ENCODE measurements at places on chromosomes 2 and 18. TPM values are rescaled to one million over a fixed set of nuclear protein-coding genes. Genes with fewer than 3 reads are reported as not detected.

PLEK gene
- total RNA-seq = not detected

DNA sequence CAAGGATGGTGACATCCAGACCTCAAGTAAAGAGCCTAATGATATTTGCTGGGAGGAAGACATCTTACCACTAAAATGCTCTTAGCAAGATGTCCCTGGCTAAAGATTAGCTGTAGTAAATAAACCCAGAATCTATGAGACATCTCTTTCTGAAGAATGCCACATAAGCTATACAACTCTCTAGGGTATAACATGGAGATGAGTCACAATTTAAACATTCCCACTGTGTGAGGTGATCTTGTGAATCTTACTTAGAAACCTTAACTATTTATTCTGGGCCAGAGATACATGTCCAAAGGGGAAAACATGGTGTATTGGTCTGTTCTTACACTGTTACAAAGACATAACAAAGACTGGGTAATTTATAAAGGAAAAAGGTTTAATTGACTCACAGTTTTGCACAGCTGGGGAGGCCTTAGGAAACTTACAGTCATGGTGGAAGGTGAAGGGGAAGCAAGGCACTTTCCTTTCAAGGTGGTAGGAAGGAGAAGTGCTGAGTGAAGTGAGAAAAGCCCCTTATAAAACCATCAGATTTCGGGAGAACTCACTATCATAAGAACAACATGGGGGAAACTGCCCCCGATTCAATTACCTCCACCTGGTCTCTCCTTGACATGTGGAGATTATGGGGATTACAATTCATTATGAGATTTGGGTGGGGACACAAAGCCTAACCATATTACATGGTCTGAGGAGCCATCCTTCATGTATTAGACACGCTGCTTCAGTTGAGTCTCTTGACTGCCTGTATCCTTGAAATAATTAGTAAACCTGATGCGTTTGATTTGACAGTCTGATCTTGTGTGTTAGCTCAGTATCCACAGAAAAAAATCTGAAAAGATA is 17.1 kb downstream of the KRCC1 start:
- no peaks in the 10 kb centered on the region for H3K4me1 ChIP-seq
- H3K36me3 ChIP-seq = peaks cover 8% of the 10 kb centered on the region
- no peaks in the 10 kb centered on the region for H3K27me3 ChIP-seq
- no peak overlapping the region for H3K4me3 ChIP-seq
- H3K27ac ChIP-seq = no peak overlapping the region
- no peak for DNase-seq

RAB6C gene
- total RNA-seq = not detected

MSTN gene
- not detected for total RNA-seq

GRCh38 chr2:174827371-174828369 is 63.4 kb upstream of the CHRNA1 start:
- no peak for DNase-seq
- H3K27me3 ChIP-seq = no peaks in the 10 kb centered on the region
- H3K4me1 ChIP-seq = peaks cover 13% of the 10 kb centered on the region
- H3K36me3 ChIP-seq = peaks cover 12% of the 10 kb centered on the region
- no peak overlapping the region for H3K4me3 ChIP-seq
- H3K27ac ChIP-seq = peak overlapping the region; percentile 19

PRKAG3 gene
- total RNA-seq = not detected

- peaks cover 13% of the 10 kb centered on the region for H3K4me1 ChIP-seq
- no peaks in the 10 kb centered on the region for H3K27me3 ChIP-seq
- H3K4me3 ChIP-seq = no peak overlapping the region
- DNase-seq = no peak
- no peak overlapping the region for H3K27ac ChIP-seq
Measured at GRCh38 chr2:48205137-48205798, 299.0 kb upstream of the FBXO11 start.

IL36B gene
- total RNA-seq = not detected

BMPR2 gene
- total RNA-seq = 15.2 TPM

- H3K4me3 ChIP-seq = no peak overlapping the region
- no peak overlapping the region for H3K27ac ChIP-seq
- no peaks in the 10 kb centered on the region for H3K36me3 ChIP-seq
- peaks cover 4% of the 10 kb centered on the region for H3K27me3 ChIP-seq
Measured at GRCh38 chr2:31236433-31237205, 2.7 kb downstream of the EHD3 start.

GRCh38 chr18:63567276-63567675 is 19.9 kb upstream of the SERPINB13 start:
- no peaks in the 10 kb centered on the region for H3K36me3 ChIP-seq
- no peaks in the 10 kb centered on the region for H3K4me1 ChIP-seq
- H3K4me3 ChIP-seq = no peak overlapping the region
- H3K27ac ChIP-seq = no peak overlapping the region
- no peaks in the 10 kb centered on the region for H3K27me3 ChIP-seq

- H3K27me3 ChIP-seq = no peaks in the 10 kb centered on the region
- no peak overlapping the region for H3K4me3 ChIP-seq
- no peaks in the 10 kb centered on the region for H3K36me3 ChIP-seq
- no peaks in the 10 kb centered on the region for H3K4me1 ChIP-seq
- H3K27ac ChIP-seq = no peak overlapping the region
Measured at GRCh38 chr2:161990741-161991140, 83.3 kb downstream of the DPP4 start.

GAREM2 gene
- 14.2 TPM for total RNA-seq

DNA sequence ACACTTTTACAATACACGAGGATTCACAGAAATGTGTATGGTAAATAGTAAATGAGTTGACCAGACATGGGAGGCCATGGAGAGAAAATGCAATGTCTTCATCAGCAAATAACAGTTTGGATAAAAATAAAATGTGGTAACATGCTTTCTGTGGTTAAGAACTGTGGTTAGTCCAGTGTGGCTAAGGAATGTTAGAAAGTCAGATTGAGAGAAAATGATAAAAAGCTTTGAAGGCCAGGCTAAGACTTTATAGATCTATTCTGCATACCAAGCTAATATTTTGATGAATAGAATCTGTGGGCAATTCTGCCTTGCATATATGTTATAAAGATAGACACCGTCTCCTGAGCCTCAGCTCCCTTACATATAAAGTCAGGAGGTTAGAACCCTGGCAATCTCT is 215.9 kb downstream of the SOX11 start:
- H3K4me1 ChIP-seq = no peaks in the 10 kb centered on the region
- no peaks in the 10 kb centered on the region for H3K36me3 ChIP-seq
- no peak overlapping the region for H3K27ac ChIP-seq
- DNase-seq = no peak
- H3K27me3 ChIP-seq = peaks cover 16% of the 10 kb centered on the region

- H3K27me3 ChIP-seq = no peaks in the 10 kb centered on the region
- H3K4me3 ChIP-seq = no peak overlapping the region
- no peak for DNase-seq
- H3K4me1 ChIP-seq = no peaks in the 10 kb centered on the region
Measured at GRCh38 chr2:50613161-50613560, 418.8 kb downstream of the NRXN1 start.

DNA sequence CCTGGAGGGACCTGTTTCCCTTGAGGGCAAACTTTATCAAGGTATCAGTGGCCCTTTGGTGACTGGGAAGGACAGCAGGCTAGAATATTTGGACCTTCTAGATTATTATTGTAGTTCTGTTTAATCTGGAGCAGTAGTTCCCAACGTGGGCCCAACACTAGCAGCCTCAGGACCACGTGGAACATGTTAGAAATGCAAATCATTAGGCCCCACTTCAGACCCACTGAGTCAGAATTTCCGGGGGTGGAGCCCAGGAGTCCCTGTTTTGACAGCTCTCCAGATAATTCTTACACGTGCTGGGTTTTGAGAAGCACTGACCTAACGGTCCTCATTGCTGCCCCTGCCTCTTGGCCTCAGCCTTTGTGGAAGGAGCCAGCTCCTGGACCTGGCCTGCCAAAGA is 25.5 kb upstream of the DYNC2LI1 start:
- no peaks in the 10 kb centered on the region for H3K27me3 ChIP-seq
- H3K27ac ChIP-seq = no peak overlapping the region
- H3K4me3 ChIP-seq = no peak overlapping the region
- DNase-seq = no peak
- no peaks in the 10 kb centered on the region for H3K4me1 ChIP-seq

DNA sequence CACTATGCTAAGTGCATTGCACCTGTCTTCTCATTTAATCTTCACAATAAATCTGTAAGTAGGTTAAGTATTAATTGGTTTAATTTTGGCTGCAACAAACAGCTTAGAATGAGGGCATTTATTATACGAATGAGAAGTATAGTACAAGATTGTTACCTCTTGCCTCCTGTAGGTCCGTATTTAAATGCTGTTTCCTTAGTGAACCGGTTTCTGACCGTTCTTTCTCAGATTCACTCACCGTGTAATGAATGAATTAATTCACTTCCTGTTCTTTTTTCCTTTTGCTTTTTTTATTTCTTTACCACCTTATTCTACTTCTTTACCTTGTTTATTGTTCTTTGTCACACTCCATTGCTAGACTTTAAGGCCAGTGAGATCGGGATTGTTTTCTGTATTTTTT is 153.8 kb upstream of the RASGRP3 start:
- no peak overlapping the region for H3K4me3 ChIP-seq
- no peak overlapping the region for H3K27ac ChIP-seq
- no peaks in the 10 kb centered on the region for H3K4me1 ChIP-seq
- DNase-seq = no peak
- no peaks in the 10 kb centered on the region for H3K36me3 ChIP-seq

- no peak for DNase-seq
- no peaks in the 10 kb centered on the region for H3K27me3 ChIP-seq
- H3K36me3 ChIP-seq = no peaks in the 10 kb centered on the region
- no peak overlapping the region for H3K4me3 ChIP-seq
- no peaks in the 10 kb centered on the region for H3K4me1 ChIP-seq
Measured at GRCh38 chr2:195488567-195488966, 168.5 kb upstream of the SLC39A10 start.

DNA sequence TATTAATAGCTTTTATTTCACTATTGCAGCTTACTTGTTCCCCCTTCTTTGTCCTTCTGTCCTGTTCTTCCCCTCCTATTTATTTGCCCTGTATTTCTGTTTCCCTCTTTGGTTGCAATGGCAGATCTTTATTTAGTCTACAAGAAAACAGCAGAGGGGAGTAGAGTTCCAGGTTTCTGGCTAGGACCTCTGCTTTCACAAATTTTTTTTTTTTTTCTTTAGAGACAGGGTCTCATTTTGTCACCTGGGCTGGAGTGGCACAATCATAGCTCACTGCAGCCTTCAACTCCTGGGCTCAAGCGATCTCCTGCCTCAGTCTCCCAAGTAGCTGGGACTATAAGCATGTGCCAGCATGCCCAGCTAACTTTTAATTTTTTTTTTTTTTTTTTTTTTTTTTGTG is 188.1 kb upstream of the SPRED2 start:
- H3K27ac ChIP-seq = no peak overlapping the region
- H3K36me3 ChIP-seq = no peaks in the 10 kb centered on the region
- no peaks in the 10 kb centered on the region for H3K4me1 ChIP-seq

LRRC30 gene
- total RNA-seq = not detected

ALLC gene
- not detected for total RNA-seq

DNA sequence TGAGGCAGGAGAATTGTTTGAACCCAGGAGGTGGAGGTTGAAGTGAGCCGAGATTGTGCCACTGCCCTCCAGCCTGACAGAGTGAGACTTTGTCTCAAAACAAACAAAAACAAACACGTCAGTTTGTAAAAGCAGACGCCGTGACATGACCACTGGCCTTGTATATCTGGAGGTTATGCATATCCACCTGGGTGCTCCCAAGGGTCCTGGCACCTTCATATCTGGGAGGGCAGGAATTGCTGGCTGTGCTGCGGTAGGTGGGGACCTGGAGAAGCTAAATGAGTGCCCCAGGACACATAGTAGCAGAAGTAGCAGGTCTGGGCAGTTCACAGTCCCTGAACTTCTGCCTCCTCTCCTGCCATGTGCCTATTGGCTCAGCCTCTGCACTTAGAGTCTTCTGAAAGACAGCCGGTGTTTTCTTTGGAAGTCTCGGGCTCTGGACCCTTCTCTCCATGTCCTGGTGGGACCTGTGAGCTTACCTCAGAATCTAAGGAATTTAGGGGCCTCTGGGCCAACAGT is 30.9 kb upstream of the IL1R2 start:
- no peaks in the 10 kb centered on the region for H3K27me3 ChIP-seq
- no peaks in the 10 kb centered on the region for H3K4me1 ChIP-seq
- H3K4me3 ChIP-seq = no peak overlapping the region
- no peak for DNase-seq
- H3K27ac ChIP-seq = no peak overlapping the region

MEP1B gene
- total RNA-seq = not detected

GRCh38 chr18:35949903-35950627 is 22.4 kb upstream of the RMP24 start:
- H3K36me3 ChIP-seq = peaks cover 14% of the 10 kb centered on the region
- no peaks in the 10 kb centered on the region for H3K4me1 ChIP-seq
- no peaks in the 10 kb centered on the region for H3K27me3 ChIP-seq
- H3K4me3 ChIP-seq = peak overlapping the region; percentile 76

DNA sequence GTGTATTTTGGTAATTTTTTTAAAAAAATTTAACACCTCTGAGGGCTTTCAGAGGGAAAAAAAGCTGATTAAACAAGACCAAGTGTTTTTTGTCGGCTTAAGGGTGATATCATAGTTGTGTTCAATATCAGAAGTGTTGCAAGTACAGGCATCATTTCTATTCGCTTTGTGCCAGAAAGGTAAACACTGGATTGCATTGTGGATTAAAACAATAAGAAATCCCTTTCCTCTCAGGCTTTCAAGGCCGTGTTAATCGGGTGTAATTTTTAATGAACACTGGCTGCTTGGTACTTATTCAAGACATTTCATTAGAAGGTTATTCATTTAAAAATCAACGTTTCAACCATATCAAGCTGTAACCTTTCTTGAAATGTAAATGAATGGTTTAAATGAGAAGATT is 18.3 kb downstream of the FIGN start:
- no peak for DNase-seq
- H3K4me3 ChIP-seq = no peak overlapping the region
- no peaks in the 10 kb centered on the region for H3K27me3 ChIP-seq

APCDD1 gene
- 1.8 TPM for total RNA-seq

DNA sequence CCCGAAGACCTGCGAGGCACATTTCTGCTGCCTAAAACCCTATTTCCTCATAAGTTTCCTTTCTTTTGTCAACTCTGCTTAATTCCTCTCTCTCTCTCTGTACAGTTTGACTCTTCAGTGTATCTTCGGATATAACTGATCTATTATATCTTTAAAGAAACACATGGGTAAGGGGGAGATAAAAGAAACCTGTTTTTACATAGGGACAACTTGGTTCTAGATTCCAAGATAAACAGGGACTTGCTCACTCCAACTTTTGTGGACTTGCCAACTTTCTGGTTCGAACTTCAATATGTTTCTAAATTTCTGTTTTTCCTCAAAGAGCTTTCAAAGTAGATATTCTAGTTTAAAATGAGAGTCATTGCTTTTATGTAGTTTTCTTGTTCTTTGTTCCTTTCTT is 182.7 kb upstream of the EPC2 start:
- no peaks in the 10 kb centered on the region for H3K4me1 ChIP-seq
- no peak overlapping the region for H3K27ac ChIP-seq
- H3K27me3 ChIP-seq = no peaks in the 10 kb centered on the region
- no peak for DNase-seq

GPBAR1 gene
- total RNA-seq = 0.44 TPM
